IPS DF 6.9 (cell line): ENCODE measurements at places on chromosomes 5 and 9.

GRCh38 chr5:34914671-34915138 is 599 bp downstream of the RAD1 start:
- DNase-seq: no peak

DNA sequence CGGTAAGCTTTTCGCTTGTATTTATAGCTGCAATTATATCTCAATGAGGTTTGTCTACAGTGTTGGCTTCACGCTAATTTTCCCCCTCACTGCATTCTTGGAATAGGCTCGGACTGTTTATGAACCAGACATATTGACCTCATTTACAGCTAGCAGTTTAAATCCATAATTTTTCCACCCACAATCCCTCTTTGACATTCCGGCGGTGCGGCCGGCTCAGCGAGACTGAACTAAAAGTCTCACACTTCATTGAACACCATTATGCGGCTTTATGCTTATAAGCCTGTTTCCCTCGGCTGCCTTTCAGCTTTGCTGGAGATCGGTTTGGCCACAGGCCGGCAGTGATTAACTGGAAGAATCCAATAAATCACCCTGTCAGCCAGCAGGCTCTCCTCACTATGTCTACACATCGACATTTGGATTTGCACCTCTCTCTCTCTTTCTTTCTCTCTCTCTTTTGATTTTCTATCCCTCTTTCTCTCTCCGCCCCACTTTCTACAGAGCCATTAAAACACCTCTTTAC is 315.0 kb upstream of the TLE4 start:
- DNase-seq: no peak

DNA sequence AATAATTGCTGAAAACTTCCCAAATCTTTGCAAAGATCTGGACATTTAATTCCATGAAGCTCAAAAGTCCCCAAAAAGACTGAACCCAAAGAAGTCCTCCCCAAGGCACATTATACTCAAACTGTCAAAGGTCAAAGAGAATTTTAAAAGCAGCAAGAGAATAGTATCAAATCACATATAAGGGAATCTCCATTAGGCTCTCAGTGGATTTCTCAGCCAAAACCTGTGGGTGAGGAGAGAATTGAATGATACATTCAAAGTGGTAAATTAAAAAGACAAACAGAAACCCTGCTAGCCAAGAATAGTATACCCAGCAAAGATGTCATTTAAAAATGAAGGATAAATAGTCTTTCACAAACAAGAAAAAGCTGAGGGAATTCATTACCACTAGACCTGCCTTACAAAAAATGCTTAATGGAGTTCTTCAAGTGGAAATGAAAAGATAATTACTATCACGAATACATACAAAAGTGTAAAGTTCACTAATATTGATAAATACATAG is 134.1 kb downstream of the NDUFS4 start:
- no peak for DNase-seq

GRCh38 chr5:180970336-180970735 is 18.3 kb upstream of the BTNL3 start:
- no peak for DNase-seq

- no peak for DNase-seq
Observed at GRCh38 chr5:151328734-151329133, 18.6 kb downstream of the SLC36A2 start.

DNA sequence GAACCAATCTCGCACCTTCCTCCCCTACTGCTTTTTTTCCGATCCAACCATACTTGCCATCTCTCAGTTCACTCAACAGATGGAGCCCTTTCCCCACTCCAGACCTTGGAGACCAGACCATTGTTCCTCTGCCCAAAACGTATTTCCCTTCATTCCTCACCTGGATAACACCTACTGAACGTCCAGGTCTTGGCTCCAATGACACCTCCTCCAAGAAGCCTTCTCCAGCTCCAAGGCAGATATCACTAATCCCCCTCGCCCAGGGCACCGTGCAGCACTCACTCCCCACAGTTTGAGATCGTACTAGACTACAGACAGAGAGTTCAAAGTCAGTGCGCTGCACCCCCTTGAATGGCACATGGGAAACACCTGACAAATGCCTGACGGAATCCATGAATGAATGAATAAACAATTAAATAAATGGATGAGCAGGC is 47.1 kb upstream of the AKNA start:
- peak; percentile 58 for DNase-seq

DNA sequence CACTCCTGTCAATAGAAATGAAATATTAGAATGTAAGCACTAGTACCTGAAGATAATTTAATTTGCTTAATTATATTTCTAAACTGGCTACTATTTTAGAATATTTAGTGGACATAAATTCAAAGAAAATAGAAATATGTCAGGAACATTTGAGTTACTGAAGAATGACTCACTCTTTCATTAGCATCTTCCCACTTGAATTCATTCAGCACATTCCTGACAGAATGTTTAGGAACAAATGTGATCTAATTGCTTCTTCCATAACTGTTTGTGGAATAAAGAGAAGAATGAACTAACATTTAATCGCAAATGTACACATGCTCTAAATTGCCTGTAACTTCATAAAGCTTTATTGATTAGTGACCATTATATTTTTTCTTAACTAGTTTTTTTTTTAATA is 306.2 kb upstream of the ADAMTSL1 start:
- DNase-seq: no peak

DNA sequence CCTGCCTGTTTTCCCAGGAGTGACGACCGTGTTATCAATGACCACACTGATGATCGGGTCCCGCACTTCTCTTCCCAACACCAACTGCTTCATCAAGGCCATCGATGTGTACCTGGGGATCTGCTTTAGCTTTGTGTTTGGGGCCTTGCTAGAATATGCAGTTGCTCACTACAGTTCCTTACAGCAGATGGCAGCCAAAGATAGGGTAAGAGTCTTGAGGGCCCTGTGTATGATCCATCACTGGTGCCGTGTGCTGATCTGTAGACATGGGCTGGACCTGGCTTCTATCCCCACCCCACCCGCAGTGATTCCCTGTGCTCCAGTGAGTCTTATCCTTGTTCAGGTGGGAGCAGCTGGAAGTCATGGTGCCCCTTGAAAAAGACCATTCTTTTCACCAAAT is 26.0 kb downstream of the GABRP start:
- no peak for DNase-seq

- DNase-seq: no peak
Observed at GRCh38 chr5:74938250-74938933, 72.2 kb upstream of the FAM169A start.
